ENCODE measurements at places on chromosomes 6 and 20.

GRCh38 chr20:46010491-46011391 is 2.0 kb downstream of the MMP9 start:
- DNase-seq = peak; percentile 40

DNA sequence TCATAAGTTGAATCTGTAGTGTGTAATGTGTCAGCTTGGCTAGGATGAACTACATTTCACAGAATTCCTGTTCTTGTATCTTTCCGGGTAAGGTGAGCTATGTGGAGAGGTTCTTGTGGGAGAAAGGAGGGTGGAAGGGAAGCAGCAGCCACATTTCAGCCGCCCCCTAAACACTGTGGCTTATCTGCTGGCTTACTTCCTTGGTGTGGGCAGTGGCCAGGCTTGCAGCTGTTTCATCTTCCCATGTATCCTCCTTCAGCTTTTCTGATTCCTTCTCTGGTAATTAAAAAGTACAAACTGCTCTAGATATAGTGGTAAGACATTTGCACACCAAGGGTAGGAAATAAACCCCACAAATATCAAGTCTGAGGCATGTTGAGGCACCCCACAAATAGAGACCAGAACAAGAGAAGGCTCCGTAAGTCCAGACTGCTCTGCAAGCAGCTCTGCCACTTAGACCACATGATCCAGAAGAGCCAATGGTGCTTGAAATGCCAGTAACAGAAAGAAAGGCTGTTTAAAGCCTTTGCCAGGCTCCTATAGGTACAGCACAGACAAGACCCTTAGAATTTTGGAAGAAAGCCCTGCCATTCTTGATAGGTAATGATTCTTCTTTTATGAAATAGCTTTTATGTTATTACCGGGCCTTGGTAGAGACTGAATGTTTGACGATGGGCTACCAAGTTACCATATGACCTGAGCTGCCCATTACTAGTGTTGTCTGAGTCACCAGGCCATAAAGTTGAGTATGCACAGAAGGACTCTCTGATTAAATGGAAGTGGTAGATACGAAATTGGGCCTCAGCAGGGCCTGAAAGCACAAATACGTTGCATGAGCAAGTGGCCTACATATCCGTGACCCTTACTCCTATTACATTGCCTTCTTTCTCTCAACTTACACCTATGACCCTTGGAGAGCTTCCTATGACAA is 215.0 kb upstream of the SGK1 start:
- DNase-seq = no peak

GRCh38 chr6:105794239-105794638 is 291.9 kb upstream of the PRDM1 start:
- DNase-seq = no peak

DNA sequence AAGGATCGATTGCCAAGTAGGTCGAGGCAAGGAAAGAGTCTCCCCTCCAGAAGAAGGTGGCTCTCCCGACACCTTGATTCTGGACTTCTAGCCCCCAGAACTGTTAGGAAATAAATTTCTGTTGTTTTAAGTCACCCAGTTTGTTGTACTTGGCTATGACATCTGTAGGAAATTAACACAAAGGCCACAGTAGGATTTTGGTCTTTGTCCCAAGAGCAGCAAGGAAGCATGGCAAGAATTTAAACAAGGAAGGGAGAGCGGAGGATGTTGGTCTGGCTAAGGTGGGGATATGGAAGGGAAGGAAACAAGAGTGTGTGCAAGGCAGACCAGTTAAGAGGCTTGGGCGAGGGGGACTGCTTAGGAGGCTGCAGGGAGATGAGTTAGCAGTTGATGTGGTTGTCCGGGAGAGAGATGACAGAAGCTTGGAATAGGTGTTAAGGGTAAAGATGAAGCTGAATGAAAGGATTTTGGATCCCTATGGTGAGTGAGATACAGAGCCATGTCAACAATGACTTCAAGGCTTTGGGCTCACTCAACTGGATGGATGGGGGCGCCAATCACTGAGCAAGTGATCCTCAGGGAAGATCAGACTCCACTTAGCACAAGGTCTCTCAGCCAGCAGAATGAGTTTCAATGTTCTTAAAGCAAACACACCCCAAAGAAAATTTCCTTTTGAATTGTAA is 140.5 kb upstream of the ZNF217 start:
- no peak for DNase-seq

- DNase-seq = no peak
Observed at GRCh38 chr6:35224720-35225119, 11.0 kb downstream of the SCUBE3 start.

- DNase-seq = no peak
Observed at GRCh38 chr6:16623731-16624130, 137.5 kb downstream of the ATXN1 start.

- DNase-seq = no peak
Observed at GRCh38 chr20:48360342-48360975, 467.3 kb downstream of the PREX1 start.

GRCh38 chr20:58684291-58684690 is 8.3 kb upstream of the NPEPL1 start:
- no peak for DNase-seq

DNA sequence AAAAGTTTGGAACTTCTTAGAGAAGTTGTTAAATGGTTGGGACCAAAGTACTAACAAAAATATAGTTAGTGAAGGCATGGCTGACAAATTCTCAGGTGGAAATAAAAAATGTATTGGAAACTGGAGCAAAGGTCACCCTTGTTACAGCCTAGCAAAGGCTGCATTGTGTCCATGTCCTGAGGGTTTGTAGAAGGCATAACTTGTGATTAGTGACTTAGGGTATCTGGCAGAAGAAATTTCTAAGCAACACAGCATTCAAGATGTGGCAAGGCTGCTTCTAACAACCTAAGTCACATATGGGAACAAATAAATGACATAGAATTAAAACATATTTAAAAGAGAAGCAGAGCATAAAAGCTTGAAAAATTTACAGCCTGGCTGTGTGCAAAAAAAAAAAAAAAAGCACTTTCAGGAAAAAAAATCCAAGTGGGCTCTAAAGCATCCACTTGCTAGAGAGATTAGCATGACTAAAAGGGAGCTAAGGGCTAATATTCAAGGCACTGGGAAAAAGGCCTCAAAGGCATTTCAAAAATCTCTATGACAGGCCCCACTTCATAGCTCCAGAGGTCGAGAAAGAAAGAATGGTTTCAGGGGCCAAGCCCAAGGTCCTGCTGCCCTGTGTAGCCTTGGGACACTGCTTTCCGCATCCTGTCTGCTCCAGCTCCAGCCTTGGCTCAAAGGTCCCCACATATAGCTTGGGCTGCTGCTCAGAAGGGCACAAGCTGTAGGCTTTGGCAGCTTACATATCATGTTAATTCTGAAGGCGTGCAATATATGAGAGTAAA is 453.2 kb upstream of the PTCHD4 start:
- DNase-seq = no peak

DNA sequence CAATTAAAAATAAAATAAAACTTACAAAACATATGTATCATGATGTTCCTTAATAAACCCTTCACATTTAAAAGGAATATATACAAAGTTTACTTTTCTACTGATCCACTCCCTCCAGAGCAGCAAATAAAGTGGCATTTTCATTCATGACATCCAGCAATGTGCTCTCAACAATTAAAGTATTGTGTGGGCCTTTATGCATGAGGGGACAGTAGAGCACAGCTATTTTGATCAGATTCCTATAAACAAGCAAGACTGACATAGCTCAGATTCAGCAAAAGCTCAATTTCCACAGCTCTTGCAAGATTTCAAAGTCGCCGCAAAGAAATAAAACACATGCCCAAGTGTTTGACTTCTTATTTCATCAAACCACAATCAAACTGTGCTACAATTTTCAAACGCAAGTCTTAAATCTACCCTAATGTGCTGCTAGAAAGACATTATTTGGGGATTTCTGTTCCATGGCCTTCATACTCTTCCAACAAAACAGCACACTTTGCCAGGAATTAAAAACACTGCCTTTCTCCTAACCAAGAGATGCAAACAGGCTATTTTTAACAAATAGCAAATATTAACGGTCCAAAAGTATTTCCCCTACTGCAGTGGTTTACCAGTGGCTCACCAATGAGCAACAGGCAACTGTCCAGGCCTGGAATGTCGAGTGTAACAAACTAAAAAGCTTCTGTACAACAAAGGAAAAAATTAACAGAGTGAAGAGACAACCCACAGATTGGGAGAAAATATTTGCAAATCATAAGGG is 52.3 kb downstream of the MBOAT1 start:
- DNase-seq = no peak

DNA sequence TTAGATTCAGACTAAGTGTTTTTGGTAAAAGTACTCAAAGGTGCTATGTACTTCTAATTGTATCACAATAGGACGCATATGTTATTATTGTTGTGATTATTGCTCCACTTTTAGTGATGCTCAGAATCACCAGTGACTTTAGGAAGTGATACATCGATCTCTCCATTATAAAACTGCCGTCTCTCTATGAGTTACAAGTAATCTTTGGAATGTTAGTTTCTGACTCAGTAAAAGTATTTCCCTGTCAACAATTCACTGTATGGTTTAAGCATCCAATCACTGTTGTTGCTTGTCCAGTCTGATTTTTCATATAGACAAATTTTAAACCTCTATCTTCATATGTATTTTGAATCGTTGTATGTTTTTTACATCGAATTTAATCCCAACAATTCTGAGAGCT is 9.4 kb downstream of the DCBLD1 start:
- DNase-seq = no peak

GRCh38 chr6:112281821-112282615 is 27.7 kb upstream of the LAMA4 start:
- no peak for DNase-seq

DNA sequence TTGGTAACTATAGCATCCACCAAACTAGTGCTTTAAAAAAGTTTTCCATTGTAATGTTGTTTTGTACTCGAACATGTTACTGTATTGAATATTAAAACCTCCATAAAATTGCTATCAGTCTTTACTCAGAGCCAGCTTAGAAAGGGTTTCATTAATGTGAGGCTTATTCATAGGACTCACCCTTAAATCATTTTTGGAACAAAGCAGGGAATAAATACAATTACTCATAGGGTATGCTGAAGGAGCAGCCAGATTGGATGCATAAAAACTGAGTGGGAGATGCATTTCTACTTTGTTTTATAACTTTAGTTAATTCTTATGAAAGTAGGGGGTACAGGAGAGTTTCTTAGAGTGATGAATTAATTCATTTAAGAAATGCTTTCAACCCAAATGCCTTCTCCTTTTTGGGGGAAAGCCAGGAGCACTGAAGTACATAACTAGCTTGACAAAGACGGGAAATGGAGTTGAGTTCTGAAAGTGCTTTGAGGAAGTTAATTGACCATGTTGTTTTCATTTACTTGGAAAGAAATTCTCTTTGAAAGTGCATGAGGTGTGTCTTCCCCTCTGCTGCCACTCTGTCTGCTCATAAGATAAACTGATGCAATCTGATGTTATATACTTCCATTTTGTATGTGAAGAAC is 90.3 kb downstream of the RNF144B start:
- no peak for DNase-seq

GRCh38 chr6:157152556-157152955 is 170.8 kb downstream of the TMEM242 start:
- DNase-seq = no peak

GRCh38 chr6:112037783-112038216 is 16.1 kb upstream of the CCN6 start:
- DNase-seq = no peak

- no peak for DNase-seq
Observed at GRCh38 chr20:2900845-2901592, 27.7 kb downstream of the PTPRA start.

- DNase-seq = no peak
Observed at GRCh38 chr20:63254232-63254605, at the start of gene NKAIN4. Gene NKAIN4 (minus strand): TSS chr20:63254463. CDS start chr20:63254450, 13 bp downstream.

Measured in stimulated activated naive CD8-positive, alpha-beta T cell treated with anti-CD3 and anti-CD28 coated beads, Interleukin-15, amount 100 ng/mL, for 72 hours (primary cell).